ENCODE measurements at places on chromosomes 7 and 10.
A peak's percentile ranks its signal among the peaks of the same experiment; 100 is the strongest.

GRCh38 chr10:108360187-108360586 is 1195.7 kb upstream of the SORCS1 start:
- DNase-seq, result no peak

GRCh38 chr10:67808704-67809103 is 29.3 kb downstream of the DNAJC12 start:
- no peak for DNase-seq

DNA sequence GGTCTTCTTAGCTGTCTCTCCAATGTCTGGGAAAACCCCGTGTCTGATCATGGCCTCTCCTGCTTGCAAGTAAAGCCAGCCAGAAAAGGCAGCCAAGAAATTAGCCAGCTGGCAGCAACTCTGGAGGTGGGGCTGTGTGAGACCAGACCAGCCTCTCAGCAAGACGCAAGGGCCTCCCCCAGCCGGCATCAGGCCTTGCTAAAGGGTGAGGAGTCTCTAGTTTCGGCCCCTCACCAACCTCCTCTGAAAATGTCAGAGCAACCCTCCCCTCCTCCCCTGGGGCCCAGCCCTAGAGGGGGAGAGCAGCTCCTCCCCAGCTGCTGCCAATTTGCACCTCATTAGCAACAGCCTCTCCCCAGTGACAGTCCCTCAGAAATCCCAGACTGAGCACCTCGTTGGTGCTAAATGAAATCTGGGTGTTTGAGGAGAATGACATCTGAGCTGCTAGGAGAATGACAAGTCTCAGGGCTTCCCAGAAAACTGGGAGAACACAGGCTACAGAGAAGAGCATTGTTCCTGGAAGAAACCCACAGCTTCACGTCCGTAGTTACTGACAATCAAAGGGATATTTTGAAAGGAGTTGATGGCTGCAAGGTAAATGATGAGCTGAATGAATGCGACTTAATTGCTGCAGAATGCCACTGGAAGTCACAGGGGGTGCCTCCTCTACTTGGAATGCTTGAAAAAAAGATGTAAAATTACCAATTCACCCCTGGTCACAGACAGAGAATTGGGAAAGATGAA is 25.9 kb downstream of the DGKI start:
- DNase-seq, result no peak

DNA sequence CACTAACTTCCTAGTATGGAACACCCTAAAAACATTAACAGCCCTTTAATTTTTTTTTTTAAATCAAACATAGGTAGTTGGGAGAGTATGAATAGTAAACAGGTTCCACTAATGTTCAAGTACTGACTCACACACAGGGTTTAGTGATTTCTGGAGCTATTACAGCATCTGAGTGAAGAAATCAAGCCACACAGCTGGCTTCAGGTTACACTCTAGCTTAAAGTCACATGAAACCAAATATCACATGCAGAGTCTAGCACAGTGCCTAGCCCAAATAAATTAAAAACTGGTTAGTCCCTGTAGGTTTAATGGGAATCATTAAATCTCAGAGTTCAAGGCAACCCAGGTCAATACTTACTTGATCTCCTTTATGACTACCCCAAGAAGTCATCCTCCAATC is 11.6 kb downstream of the PANK1 start:
- no peak for DNase-seq

GRCh38 chr7:30733691-30734090 is 18.2 kb upstream of the INMT start:
- no peak for DNase-seq

DNA sequence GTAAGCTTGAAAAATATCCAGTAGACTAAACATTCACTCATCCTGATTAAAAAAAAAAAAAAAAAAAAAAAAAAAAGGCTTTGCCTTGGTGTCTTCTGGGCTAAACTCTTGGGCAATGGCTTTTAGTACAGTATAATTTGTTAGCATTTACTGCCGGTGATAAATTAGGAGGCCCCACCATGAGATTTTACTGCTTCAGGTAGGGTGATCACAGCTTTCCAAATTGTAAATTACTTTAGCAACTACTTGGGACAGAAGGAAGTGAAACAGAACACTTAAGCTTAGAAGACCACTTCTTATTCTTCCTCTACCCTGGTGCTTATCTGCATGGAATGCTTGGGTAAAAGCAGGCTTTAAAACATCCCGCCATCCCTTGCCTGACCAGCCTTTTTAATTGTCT is 152.1 kb downstream of the HIBADH start:
- DNase-seq, result no peak

GRCh38 chr7:94630855-94631254 is 25.1 kb downstream of the SGCE start:
- no peak for DNase-seq

DNA sequence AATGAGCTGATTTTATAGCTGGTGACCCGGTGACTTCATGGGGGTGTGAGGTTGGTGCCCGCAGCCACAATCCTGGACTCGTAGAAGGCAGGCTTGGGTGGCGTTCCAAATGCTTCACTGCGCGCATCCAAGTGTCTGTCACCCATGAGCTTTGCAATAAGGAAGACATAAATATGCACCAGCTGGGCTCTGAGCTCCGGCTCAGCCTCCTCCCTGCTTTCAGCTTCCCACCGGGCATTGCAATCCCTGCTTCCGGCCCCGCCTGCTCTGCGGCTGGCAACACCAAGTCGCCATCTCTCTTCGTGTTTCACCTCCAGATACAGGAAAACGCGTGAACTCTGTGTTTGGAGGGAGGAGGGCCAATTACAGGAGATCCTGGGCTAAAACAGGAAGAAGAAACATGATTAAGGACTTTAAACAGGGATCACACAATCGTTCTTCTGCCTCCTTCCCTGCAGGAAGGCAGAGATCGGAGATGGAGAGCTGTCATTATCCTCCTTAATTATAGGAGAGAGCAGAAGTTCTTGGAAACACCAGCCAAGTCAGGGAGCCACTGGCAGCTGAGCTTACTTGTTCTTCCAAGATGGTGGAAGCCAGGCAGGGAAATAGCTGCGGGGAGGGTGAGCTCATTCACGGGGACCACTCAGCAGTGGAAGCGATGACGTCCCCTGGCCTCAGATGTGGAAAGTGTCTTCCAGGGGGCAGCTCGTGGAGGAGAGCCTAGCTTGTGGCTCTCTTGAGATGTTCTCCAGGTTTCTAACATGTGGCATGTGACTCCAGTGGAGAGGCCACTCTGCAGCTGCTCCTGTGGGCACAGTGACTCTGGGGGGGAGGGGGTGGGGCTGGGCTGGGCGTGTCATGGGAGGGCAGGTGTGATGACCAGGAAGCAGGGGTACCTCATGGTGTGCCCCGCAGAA is 134.9 kb downstream of the CAMK1D start:
- DNase-seq, result no peak

GRCh38 chr10:93062514-93063143 is 2.0 kb downstream of the CYP26C1 start:
- DNase-seq, result peak; percentile 67

- peak; percentile 66 for DNase-seq
These were observed 7.3 kb downstream of the DPYSL4 start for GRCh38 chr10:132193907-132194552.

DNA sequence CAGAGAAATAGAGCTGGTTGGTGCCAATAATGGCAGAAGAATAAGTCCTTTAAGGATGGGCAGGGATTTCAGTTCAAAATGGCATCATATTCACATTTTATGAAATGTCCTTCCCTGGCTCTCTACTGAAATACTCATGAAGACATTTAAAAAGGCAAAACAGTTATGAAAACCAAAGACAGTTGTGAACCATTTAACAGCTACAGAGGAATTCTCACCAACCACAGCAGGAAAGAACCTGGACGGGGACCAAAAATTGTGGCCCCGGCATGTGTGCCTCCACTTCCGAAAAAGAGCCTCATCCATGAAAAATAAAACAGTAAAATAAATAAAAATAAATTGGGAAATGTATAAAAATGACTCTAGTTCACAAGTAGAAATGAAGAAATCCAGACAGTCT is 539.5 kb downstream of the SUGCT start:
- no peak for DNase-seq

DNA sequence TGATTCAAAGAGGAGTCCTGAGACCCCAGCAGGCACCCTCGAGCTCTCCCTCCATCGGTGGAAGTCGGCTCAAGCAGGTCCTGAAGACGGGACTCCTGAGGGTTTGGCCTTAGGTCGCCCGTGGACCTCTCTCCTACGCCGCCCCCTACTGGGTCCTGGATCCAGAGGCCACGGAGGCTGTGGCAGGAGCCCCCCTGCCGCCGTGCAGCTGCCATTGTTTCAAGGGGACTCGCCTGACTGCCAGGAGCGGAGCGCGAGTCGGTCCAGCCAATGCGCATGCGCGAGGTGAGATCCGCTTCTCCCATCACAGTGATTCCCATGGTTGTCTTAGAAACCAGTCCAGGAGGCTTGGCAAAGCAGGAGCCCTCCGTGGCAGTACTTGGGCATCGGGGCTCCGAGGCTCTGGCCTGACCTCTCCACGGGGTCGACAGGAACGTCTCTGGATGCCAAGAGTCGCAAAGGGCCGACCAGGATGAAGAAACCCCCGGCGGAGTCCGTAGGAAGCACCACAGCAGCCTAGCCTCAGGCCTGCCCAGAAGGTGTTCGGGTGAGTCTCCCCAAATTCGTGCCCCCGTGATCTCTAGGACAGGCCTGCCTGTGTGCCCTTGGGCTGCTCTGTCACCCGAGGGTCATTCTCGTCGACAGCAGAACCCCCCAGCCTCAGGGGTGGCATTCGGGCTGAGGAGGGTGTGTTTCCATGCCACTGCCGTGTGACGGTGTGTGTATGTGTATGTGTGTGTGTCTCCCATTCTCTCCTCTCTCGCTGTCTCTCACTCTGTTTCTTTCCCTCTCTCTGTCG is 322.3 kb downstream of the ZNF716 start:
- no peak for DNase-seq

DNA sequence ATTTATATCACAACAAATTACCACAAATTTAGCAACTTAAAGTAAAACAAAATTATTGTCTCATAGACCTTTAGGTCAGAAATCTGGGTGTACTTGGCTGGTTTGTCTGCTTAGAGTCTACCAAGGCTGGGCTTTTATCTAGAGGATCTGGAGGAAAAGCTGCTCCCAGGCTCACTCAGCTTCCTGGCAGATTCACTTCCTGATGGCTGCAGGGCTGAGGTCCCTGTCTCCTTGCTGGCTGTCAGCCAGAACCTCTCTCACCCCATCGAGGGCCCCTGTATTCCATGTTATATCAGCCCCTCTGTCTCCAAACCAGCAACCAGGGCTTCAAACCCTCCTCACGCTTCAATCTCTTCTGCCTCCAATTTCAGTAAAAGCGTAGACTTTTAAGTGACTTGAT is 734.9 kb downstream of the NRG3 start:
- no peak for DNase-seq

DNA sequence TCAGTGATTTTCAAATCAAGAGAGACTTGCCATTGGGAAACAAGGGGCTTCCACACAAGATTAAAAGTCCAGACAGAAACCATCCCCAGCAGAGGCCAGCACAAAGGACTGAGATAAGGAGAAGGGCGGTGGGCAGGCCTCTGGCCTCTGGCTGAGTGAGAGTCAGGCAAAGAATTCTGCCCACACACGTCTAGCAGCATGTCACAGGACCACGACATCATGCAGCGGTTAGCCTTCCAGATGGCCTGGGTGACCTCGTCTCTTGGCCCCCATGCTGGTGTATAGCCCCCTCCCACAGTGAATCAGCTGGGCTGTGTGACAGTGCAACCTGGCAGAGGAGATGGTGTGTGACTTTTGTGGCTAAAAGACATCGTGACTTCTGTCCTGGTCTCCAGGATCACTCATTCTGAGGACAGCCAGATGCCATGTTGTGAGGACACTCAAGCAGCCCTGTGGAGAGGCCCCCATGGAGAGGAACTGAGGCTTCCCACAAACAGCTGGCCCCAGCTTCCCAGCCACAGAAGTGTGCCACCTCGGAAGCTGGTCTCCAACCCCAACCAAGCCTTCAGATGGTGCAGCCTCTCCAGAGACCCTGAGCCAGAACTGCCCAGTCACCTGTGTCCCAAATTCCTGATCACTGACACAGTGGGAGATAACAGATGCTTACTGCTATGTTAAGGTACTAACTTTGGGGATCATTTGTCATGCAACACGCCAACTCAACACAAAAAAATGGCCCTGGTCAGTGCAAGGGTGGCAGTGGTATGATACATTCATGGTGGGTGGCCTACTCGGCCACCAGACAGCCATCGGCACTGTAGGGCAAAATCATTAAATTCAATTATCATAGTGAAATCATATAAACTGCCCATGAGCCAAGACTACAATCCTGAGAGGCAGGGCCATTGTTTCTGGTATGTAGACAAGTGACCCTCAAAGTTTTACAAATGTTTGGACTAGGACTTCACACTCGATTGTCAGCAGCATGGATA is 73.2 kb downstream of the TNS3 start:
- DNase-seq, result no peak

- no peak for DNase-seq
These were observed 12.1 kb downstream of the ADAMTS14 start for GRCh38 chr10:70684374-70684773.

- no peak for DNase-seq
These were observed 874 bp downstream of the BAIAP2L1 start for GRCh38 chr7:98399890-98400541.

- no peak for DNase-seq
These were observed 247.3 kb downstream of the ETV1 start for GRCh38 chr7:13742126-13742525.

All from activated naive CD4-positive, alpha-beta T cell treated with anti-CD3 and anti-CD28 coated beads, Interleukin-2, amount 10 ng/mL, durations not matched to agents 7 days and 5 days (primary cell).